Chondrocyte (in vitro differentiated cells): ENCODE measurements at places on chromosomes 5 and 9. TPM values are rescaled to one million over a fixed set of nuclear protein-coding genes. Genes with fewer than 3 reads are reported as not detected.

- peaks cover 27% of the 10 kb centered on the region for H3K4me1 ChIP-seq
- DNase-seq = no peak
- no peaks in the 10 kb centered on the region for H3K27me3 ChIP-seq
- no peak overlapping the region for H3K27ac ChIP-seq
Observed at GRCh38 chr5:168607946-168608345, 28.8 kb upstream of the PANK3 start.

DNA sequence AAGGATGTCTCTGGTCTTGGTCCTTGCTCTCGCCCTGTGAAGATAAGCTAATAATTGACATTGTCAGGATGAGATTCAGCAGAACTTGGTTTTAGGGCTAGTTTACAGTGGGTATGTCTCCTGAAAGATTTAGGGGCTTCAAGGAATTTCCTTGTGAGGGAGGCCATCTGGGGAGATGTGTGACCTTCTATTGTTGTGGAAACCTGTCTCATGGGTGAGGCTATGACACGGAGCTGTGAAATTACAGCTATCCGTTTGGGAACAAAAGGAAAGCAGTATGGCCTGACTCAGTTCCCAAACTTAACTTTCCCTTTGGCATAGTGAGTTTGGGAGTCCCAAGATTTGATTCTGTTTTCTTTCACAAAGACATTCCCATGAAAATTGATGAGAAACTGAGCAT lies 142.0 kb downstream of the PARP8 start:
- H3K27ac ChIP-seq = no peak overlapping the region
- no peaks in the 10 kb centered on the region for H3K27me3 ChIP-seq

- H3K4me1 ChIP-seq = no peaks in the 10 kb centered on the region
- no peak overlapping the region for H3K27ac ChIP-seq
- no peak overlapping the region for H3K4me3 ChIP-seq
- no peaks in the 10 kb centered on the region for H3K36me3 ChIP-seq
Observed at GRCh38 chr9:137148661-137149060, 9.7 kb downstream of the GRIN1 start.

- peaks cover 37% of the 10 kb centered on the region for H3K27me3 ChIP-seq
- H3K27ac ChIP-seq = no peak overlapping the region
- H3K4me1 ChIP-seq = peaks cover 2% of the 10 kb centered on the region
- DNase-seq = no peak
Observed at GRCh38 chr5:154466671-154467070, 11.4 kb downstream of the HAND1 start.

The GRIN3A gene
- not detected in 3 replicates for total RNA-seq

The S1PR3 gene
- 1.6 to 5.2 TPM (median 4.5 TPM) in 3 replicates for total RNA-seq

DNA sequence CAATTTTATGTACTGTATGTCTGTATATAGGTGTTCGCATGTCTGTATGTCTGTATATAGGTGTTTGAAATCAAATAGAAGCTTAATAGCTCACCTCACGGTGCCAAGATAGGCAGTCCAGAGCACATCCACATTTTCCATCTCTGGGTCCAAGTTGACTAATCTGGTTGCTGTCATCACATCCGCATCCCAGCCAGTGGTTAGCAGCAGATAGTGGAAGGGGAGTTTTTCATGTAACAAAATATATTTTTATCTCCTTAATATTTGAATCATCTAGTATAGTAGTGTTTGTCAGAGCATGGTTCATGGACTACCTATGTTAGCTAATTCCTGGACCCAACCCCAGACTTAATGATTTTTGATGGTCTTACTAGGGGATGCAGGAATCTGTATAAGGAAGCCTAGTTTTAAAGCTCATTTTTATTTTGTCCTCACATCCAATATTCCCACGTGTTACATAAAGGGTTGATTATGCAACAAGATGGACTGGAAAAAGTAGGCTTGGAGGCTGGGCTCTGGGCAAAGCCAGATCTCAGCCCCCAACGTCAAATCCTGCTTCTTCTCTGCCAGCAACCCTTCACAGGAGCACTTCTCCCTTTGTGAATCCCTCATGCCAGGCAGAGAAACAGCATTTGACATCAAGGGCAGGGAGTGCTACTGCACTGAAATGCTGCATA lies 219.7 kb downstream of the ZSWIM6 start:
- H3K27me3 ChIP-seq = no peaks in the 10 kb centered on the region
- peaks cover 17% of the 10 kb centered on the region for H3K36me3 ChIP-seq
- H3K4me3 ChIP-seq = no peak overlapping the region
- H3K4me1 ChIP-seq = peaks cover 3% of the 10 kb centered on the region
- DNase-seq = no peak
- H3K27ac ChIP-seq = no peak overlapping the region
